ENCODE measurements at places on chromosomes 7 and 10. TPM values are rescaled to one million over a fixed set of nuclear protein-coding genes. Genes with fewer than 3 reads are reported as not detected.

PRTFDC1 gene
- 3.1 TPM for total RNA-seq

AKR1C8 gene
- not detected for total RNA-seq

SPDYE9 gene
- total RNA-seq = not detected

DNA sequence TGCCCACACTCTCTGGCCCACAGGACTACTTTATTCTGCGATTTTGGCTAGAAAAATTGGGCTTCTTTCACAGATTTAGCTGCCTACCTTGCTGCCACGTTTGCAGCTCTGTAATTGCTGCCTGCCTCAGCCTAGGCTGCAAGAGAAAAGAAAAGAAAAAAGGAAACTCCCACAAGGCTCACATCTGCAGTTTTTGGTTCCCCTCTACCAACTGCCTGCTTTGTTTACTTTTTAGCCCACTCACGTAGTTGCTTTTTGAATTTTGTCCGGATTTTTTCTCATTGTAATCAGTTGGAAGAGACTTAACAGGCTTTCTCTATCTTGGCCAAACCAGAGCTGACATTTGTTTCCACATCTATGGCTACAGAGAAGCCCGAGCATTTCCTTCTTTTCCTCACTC lies 24.3 kb downstream of the SUN3 start:
- no peak for DNase-seq

DNA sequence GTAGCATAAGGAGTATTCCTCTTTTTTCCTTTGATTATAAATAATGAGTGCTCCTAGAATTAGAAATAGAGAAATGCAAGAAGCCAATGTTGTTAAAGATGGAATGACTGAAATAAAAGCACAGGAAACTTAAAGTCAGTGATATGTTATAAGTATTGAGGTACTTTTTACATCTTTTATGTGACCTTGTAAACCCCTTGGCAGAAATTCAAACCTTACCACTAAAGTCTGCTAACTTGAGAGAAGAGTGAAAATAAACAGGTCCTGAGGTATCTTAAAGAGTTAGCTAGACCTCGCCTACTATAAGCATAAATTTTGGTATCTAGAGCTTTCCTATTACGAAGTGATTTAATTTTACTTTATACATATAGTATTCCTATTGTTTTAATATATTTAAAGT lies 188.2 kb downstream of the DKK1 start:
- DNase-seq = no peak

GRCh38 chr7:117129521-117129955 lies 176.2 kb downstream of the ST7 start:
- peak; percentile 48 for DNase-seq

CHN2 gene
- total RNA-seq = 22.0 TPM

LRGUK gene
- total RNA-seq = 1.2 TPM

GRCh38 chr7:73425356-73425983 lies 8.1 kb upstream of the FZD9 start:
- no peak for DNase-seq

ETV1 gene
- total RNA-seq = 15.1 TPM

GRCh38 chr7:30970074-30970473 lies 6.3 kb downstream of the GHRHR start:
- no peak for DNase-seq

DNA sequence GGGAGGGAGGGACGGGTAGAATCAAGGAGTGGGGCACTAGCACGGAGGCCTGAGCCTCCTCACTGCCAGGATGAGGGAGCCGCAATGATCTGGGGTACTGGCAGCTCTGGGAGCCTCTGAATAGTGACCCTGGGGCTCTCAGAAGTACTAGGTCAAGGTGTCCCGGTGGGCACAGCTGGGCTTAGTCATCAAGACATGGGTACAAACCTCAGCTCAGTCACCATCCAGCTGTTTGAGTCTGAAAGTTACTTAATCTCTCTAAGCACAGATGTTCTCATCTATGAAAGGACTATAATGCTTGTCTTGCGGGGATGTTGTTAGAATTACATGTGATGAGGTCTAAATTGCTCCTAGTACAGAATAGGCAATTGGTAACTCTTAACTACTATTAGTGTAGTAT lies 276.8 kb downstream of the KCNMA1 start:
- DNase-seq = no peak

GRCh38 chr7:81769891-81770727 lies at the start of gene HGF:
HGF (minus strand) TSS chr7:81770047; CDS start chr7:81769971, 76 bp downstream.
- peak; percentile 83 for DNase-seq

- no peak for DNase-seq
These were observed 28.6 kb downstream of the SLC35B4 start for GRCh38 chr7:134287916-134288659.

DNA sequence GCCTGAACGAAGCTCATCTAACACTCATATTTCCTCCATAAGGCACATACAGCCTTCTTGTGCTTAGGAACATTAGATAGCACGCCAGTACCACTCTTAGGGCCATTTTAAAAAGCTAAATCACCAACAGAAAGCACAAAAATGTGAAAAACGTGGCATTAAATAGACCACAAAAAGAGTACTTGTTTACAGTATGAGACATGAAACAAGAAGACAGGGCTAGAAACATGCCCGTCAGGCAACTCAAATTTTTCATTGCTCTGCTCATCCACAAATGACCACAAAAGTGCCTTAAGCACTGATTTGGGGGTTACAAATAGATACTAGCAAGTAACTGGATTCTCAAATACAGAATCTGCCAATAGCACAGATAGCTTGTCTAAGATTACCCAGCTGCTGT lies 67.8 kb downstream of the ELMO1 start:
- DNase-seq = no peak

DNA sequence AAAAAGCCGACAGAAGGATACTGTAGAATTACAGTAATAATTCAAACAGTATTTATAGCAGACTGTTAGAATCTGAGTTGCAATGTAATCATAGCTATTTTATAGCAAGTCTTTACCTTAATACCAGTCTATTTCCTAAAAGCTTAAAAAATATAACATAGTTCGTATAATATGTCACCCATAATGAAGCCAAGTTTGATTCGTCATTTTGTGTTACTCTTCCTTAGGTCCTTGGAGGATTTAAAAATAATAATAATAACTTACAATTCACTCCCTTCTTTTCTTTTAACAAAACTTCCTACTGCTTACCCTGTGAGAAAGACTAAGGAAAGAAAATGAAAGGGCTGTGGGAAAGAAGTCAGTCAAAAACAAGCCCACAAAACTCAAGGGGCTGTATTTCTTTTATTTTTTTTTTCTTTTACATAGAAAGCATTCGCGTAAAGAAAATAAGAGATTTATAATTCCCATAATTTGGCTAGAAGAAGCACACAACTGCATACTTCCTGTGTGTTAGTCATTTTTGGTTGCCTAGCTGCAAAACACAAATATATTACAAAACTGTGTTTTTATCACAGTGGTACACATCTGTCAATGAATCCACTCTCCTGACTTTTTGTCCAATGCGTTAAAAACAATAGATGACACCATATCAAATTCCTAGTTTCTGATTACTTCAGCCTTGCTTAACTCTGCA lies 187.2 kb upstream of the CELF2 start:
- DNase-seq = no peak

DNA sequence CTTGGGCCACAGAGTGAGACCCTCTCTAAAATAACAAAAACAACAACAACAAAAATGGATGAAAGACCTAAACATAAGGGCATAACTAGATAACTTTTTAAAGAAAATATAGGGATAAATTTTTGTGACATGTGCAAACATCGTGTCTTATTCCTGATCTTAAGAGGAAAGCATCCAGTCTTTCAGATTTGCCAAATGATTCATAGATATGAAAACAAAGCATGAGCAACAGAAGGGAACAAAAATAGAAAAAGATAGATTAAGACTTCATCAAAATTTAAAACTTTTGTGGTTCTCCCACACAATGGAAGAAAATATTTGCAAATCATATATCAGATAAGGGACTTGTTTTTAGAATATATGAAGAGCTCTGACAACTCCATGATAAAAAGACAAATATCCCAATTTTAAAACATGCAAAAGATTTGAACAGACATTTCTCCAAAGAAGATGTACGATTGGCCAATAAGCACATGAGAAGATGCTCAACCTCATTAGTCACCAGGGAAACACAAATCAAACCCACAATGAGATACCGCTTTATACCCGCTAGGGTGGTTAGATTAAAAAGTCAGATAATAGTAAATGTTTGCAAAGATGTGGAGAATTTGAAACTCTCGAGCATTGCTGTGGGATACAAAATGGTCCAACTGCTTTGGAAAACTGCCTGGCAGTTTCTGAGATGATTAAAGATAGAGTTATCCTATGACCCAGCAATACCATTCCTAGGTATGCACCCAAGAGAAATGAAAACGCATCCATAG lies 20.3 kb downstream of the PPIF start:
- no peak for DNase-seq

- peak; percentile 96 for DNase-seq
These were observed 3.4 kb downstream of the IGFBP3 start for GRCh38 chr7:45917658-45918057.

GRCh38 chr10:35486297-35486990 lies 118.7 kb upstream of the GJD4 start:
- DNase-seq = no peak

DNA sequence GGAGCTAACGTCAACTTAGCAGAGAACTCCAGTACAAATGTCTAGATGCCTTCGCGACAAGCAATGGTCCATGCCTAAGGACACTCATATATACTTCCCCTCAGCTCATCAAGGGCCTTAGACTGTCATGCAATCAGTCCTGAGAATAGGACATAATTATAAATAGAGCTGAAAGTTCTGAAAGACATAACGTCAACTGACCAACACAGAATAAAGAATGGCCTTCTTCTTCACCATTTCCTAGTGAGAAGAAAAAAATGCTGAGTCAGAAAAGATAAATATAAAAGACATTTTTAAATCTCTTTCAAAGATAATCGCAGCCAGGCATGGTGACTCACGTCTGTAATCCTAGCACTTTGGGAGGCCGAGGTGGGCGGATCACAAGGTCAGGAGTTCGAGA lies 83.2 kb downstream of the ARMH3 start:
- no peak for DNase-seq

GRCh38 chr7:94513565-94513860 lies 3.9 kb downstream of the CASD1 start:
- no peak for DNase-seq

- DNase-seq = no peak
These were observed 32.5 kb downstream of the CCDC6 start for GRCh38 chr10:59873896-59874295.

GRCh38 chr10:119238577-119238976 lies 31.2 kb downstream of the GRK5 start:
- DNase-seq = no peak

AGBL3 gene
- total RNA-seq = 2.5 TPM

GRCh38 chr10:128398118-128398517 lies 271.9 kb upstream of the MKI67 start:
- no peak for DNase-seq

DNA sequence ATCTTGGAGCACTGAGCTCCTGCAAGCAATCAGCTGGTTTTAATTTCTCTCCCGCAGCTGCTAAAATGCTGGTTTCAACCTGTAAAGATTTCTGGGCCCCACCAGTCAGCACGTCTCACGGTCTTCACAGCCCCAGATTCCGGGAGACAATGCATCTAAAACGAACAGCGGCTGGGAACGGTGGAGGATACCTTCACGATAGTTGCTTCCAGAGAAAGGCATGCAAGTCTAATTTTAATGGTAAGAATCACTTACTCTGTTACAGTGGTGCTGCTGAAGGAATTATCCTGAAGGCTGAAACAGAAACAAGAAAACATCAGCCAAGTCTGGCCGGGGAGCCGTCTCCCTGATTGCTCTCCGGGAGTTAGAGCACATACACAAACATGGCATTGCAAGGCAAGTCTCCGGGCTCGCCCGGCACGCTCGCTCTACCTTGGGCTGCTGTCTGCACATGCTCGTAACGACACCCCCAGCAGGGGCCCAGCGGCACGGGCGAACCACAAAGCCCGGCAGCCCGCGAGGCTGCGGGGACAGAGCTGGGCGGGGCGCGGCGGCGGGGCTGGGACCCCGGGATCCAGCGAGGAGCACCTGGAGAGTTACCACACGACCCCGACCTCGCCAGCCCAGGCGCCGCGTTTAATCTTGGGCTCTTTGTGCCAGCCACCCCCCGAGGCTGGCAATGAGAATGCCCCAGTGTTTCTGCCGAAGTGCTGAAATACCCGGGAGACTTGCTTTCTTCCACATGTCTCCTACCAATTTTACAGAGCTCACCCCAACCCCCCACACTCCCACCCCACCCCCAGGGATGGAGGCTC lies at the start of gene FAM13C:
TSS of gene FAM13C (minus strand) at position 406 of the 815 bp plus-strand sequence. CDS start at position 317, 89 bp downstream.
- DNase-seq = peak; percentile 86

DNA sequence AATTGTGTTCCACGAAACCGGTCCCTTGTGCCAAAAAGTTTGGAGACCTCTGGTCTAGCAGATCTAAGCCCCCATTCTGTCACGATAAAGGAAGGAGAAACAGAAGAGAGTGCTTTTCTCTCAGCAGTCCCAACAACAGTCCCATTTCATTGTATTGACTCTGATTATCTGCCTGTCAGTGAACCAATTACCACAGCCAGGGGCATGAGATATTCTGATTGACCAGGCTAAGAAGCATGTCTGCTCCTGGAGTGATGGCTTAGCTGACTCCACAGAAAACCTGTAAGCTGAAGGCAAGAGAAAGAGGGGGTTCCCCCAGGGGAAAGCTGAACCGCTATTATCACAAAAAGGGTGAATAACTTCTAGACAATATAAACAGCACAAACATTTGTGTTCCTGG lies 765.4 kb downstream of the SORCS1 start:
- no peak for DNase-seq

- no peak for DNase-seq
These were observed 159.5 kb upstream of the ZNF32 start for GRCh38 chr10:43808136-43808535.

OR2A5 gene
- total RNA-seq = not detected

DNA sequence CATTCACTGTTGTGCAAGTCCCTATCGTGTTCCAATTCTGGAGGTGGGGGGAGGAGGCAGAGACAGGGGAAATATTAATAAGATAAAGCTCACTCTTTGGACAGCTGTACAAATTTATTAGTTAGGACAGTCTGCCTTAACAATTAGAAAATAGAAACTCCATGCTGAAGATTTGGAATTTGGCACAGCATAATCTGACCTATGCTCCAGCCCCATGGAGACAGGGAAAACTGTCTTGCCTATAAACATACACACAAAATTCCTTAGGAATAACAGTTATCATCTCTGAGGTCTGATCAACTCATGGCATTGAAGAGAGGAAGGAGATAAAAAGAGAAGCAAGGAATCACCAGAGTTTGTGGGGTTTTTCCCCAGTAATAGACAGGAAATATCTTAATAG lies 335.4 kb upstream of the MEOX2 start:
- DNase-seq = no peak

STARD3NL gene
- 37.6 TPM for total RNA-seq

DNA sequence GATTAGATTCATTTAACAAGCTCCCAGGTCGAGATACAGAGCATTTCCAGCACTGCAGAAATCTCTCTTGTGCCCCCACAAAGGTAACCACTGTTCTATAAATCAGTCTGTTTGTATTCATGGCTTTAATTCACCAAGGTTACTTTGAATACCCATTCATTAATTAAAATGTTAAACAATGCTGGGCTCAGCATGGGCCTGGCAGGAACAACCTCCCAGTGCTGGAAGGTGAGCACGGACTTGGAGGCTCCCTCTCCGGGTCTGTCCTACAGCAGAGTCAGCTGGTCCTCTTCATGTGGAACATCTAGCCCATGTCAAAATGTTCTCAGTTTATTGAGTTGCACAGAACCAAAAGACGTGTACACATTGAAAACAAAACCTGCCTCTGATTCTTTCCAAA lies 15.6 kb upstream of the EFCAB10 start:
- DNase-seq = no peak

- DNase-seq = no peak
These were observed 7.4 kb upstream of the ZNF467 start for GRCh38 chr7:149780636-149781419.

Measured in aorta (tissue), 5 donors.